ENCODE measurements at places on chromosomes 1 and 21.

GRCh38 chr1:248752161-248753028 is 3.2 kb downstream of the LYPD8 start:
- no peak for DNase-seq

GRCh38 chr1:10046356-10047085 is 13.8 kb downstream of the UBE4B start:
- DNase-seq = no peak

DNA sequence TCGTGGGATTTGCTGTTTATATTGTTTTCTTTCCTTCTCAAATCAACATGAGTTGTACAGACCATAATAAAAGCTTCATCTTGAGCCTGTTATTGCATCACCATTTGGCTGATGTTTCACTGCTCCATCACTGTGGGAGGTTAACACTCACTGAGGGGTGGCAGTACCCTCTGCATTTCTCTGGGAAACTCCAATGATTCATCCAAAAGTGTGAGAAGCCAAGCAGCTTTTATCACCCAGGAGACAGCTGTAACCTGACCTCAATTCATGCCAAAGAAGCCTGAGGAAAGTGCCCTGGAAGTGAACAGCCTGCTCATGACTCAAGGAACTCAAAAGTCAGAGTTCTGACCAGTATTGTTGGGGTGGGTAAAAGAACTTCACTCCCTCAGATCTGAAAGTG is 84.1 kb downstream of the GPR88 start:
- peak; percentile 18 for DNase-seq

- no peak for DNase-seq
Observed at GRCh38 chr1:1602304-1602967, 2.5 kb upstream of the FNDC10 start.

GRCh38 chr1:175884369-175884768 is 141.0 kb upstream of the TNR start:
- no peak for DNase-seq

DNA sequence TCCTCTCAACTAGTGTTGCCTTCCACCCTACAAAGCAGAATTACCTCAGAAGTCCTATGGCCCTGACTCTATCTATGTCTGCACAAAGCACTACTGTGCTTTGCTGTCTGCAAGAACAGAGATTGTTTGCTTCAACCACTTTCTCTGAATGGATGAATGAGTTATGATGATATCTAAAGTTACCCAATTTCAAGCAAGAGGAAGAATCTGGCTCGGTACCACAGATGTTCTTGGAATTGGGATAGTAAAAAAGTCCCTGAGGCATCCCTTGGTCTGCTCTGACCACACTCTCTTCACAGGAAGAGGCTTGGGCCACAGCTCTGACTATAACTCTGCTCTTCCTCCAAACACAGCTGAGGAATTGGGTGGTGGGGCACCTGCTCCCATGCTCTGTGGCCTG is 31.2 kb downstream of the MTARC1 start:
- DNase-seq = no peak

GRCh38 chr1:236107121-236107907 is 35.0 kb upstream of the GPR137B start:
- DNase-seq = no peak

- DNase-seq = peak; percentile 35
Observed at GRCh38 chr1:205972491-205973168, 29.4 kb upstream of the SLC26A9 start.

GRCh38 chr1:215844266-215844665 is 277.2 kb downstream of the KCTD3 start:
- no peak for DNase-seq

GRCh38 chr1:61659061-61659460 is 65.9 kb downstream of the TM2D1 start:
- DNase-seq = no peak

DNA sequence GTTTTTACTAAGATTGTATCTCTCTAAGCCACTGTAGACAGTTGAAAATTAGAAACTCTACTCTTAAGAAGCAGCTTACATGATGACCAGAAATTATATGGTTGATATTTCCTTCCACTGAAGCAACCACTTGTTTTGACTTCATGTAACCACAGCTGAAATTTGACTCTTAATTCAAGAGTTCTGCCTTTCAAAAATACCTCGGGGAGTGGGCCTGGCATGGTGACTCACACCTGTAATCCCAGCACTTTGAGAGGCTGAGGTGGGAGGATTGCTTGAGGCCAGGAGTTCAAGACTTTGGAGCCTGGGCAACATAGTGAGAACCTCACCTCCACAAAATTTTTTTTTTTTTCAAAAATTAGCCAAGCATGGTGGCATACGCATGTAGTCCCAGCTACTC is 4.3 kb downstream of the AMPD1 start:
- no peak for DNase-seq

GRCh38 chr1:244112636-244113035 is 61.6 kb downstream of the ZBTB18 start:
- no peak for DNase-seq

DNA sequence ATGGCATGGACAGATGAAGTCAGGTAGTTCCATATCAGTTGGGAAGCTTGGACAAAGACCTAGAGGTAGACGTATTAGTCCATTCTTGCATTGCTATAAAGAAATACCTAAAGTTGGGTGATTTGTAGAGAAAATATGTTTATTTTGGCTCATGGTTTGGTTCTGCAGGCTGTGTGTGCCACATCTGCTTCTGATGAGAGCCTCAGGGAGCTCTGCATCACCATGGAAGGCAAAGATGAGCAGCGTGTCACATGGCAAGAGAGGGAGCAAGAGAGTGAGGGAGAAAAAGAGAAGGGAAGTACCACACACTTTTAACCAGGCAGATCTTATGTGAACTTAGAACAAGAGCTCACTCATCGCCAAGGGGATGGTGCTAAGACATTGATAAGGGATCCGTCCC is 9.0 kb downstream of the TSACC start:
- DNase-seq = no peak

- DNase-seq = peak; percentile 97
Observed at GRCh38 chr1:27044613-27045151, 32.0 kb upstream of the TENT5B start.

GRCh38 chr1:165443539-165444311 is 1.2 kb downstream of the RXRG start:
- DNase-seq = peak; percentile 21

DNA sequence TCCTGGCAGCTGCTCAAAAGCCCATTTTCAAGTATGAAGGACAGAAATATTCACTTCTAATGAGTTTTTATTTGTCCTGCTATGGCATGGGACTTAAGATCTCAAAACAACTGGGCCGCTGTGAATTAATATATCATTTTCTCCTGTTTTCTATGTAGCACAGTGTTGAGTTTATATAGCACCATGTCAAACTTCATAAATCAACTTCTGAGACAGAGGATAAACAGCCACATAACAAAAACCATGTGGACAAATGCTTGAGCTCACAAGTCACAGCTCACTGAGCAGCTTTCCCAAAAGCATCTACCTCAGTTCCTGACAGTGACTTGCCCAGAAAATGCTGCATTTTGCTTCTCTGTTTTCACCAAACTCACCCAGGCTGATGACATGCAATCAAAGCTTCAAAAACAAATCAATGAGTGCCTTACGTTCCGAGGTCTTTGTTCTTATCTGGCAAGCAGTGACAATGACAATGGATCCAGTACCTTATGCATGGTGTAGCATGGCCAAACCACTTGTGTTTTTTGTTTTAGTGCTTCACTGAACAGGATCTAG is 722.6 kb downstream of the LRRIQ3 start:
- peak; percentile 10 for DNase-seq

GRCh38 chr1:111907321-111907720 is 82.1 kb downstream of the KCND3 start:
- DNase-seq = no peak

DNA sequence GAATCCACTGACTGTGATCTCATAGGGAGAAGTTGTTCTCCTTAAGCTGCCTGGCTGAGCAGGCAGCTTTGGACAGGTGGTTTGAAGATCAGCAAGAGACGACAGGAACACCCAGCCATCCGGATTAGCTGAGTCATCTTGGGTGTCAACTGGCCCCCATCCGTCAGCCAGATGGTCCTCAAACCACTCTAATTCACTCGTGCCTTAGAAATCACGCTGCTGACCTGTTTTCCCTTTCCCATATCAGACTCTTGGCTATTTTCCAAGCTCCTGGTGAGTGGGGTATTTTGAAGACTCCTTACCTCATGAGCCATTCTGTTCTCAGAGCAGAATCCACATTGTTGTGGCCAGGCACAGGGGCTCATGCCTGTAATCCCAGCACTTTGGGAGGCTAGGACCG is 149.1 kb upstream of the L1TD1 start:
- no peak for DNase-seq

DNA sequence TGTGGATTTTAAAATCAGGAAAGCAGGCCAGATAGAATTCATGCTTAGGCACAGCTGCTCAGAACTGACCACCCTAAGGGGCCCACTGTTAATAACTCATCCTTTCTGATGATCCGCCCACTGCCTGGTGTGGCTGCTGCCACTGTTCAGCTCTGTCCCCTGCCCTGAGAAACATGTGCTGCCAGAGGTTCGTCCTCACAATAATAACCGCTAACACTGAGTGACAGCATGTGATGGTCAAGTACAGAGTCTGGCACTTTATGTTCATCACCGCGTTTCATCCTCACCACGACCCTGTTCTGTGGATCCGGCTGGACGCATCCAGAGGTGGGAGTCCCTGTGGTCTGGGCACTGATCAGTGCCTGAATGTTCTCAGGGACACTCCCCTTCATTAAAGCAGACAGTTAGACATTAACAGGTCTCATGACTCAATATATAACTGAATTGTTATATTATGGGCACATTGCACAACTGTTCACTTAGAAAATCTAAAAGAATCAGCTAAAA is 108.6 kb downstream of the SIM2 start:
- DNase-seq = no peak

- DNase-seq = no peak
Observed at GRCh38 chr1:112695276-112695675, 11.7 kb downstream of the RHOC start.

DNA sequence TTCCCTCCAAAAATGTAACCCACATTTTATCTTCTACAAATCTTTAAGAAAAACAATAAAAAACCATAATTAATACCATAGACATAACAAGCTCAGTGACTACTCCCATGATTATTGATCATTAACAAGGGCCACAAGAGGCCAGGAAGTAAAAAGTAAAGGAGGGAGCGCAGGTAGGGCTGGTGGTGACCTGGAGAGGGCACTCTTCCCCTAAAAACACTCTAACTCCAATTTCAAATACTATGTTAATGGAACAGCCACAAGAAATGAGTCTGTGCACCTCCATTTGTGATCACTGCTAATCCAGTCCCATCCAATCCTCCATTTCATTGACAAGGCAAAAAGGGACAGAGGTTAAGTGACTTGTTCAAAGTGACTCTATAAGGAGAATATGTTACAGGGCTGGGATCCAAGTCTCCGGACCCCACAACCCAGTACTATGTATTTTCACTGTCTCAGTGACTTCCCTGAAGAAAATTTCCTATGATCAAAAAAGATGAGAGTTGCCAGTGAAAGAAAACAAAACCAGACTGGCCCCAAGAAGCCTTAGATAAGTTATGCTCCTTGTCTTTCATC is 41.2 kb upstream of the CFAP298 start:
- peak; percentile 18 for DNase-seq

GRCh38 chr1:10975567-10976326 is 36.7 kb upstream of the TARDBP start:
- DNase-seq = no peak

DNA sequence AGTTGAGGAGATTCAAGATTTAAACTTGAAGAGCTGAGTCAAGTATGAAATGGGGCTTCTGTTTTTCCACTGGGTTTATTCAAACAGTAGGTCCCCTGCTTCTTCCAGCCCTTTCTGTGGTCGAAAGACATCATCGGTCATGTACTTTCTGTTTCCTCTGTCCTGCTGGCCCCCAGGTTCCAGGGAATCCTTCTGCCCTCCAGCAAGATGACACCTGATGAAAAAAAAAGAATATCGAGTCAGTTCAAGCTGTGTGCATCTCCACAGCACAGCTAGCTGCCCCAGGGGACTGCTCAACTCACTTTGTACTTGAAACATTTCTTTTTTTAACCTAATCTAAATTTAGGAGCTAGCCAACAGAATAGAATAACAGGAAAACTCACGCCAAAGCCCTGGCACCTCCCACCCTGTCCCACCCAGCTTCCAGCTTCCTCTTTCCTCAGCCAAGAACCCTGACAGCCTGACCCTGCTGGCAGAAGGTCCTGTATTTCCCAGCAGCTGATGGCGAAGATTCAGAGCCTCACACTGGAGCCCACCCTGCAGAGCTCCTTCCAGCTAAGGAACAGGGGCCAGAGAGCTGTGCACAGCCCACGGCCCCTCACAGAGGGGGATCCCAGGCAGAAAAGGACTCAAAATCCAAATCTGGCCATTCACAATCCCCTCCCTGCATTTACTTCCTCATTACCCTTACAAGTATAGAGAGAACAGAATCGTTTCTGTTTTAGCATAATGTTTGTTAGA is 176.5 kb downstream of the PSMG1 start:
- DNase-seq = no peak
